CMK (cell line): ENCODE measurements at places on chromosomes 16 and 17.

DNA sequence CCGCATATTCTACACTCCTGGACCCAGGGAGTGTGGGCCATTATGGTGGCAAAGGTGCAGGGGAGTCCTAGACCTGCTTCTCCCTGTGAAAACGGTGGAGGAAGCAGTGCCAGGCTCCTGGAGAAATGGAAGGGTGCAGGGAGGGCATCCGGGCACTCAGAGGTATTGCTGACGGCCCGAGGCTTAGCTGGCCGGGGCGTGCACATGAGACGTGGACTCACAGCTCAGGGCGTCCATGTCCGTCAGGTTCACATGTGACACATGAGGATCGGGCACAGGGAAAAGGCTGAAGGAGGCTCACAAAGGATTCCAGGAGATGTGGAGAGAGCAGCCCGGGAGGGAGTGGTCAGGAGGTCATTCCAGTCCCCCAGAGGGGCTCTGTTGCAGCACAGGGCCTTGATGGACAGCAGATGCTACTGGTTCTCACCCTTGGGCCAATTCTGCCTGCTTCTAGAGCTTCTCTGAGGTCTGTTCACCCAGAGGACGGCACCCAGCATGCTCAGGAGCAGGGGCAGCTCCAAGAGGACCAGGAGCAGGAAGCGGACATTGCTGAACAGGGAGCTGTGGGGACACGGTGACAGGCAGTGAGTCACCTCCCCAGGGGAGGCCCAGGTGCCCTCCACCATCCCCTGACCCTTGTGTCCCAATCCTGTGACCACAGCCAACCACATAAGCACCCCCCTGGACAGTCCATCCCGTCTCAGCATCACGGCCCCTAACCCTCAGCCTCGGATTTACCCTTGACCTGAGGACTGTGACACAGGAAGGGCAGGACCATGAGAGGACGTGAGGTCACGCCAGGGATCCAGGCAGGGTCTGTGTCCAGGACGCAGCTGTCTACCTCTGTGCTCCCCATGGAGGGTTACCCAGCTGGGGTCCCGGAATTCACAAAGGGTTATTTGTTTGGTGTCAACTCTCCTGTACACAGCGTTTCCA is 4.5 kb downstream of the CD300C start:
- DNase-seq: no peak

DNA sequence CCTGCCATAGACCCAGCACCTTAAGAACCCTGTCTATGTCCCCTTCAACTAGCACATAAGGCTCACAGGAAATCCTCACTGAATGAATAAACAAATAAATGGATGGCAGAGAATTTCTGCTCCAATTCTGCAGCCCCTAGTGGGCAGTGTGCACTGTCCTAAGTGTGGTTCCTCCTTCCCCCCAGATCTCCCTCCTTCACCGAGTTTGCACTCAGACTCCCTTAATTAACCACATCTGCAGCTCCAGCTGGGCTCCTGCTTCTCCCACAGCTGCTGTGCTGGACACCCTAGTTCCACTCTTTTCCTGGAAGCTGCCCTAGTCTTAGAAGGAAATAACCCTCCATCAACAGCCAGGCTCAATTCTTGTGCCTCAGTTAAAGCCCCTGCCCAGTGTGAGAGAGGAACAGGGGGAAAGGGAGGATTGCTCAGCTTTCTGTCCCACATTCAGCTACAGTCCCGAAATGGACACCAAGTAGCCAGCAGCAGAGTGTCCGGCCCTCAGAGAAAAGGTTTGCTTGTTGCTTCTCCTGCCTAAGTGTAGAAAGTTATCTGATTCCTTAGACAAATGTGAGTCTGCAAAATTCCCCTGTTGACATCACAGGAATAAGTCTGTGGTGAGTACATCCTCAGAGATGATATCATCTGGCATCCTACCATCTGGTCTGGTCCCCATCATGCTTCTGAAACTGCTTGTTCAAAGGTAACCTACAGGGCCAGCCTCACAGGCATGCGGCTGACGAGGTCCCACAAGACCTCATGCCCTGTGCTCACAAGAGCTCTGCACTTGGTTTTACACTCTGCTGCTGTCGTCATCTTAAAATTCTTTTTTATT is 12.3 kb downstream of the LRRC3C start:
- DNase-seq: no peak

DNA sequence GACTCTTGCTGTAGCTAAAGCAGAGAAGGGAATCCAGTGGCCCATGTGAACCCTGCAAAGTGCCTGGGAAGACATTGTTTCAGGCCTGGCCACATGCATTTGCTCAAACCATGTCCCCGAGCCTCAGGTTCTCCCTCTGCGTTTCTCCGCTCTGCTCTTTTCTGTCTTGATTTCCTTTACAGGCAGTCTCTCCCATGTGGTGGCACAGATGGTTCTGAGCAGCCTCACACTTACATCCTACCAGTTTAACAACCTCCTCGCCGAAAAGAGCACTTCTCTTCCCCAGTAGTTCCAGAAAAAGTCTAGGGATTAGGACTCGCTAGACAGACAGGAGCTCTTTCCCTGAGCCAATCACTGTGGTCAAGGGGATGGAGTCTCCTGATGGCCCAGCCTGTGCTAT is 28.3 kb upstream of the MYH10 start:
- DNase-seq: no peak

DNA sequence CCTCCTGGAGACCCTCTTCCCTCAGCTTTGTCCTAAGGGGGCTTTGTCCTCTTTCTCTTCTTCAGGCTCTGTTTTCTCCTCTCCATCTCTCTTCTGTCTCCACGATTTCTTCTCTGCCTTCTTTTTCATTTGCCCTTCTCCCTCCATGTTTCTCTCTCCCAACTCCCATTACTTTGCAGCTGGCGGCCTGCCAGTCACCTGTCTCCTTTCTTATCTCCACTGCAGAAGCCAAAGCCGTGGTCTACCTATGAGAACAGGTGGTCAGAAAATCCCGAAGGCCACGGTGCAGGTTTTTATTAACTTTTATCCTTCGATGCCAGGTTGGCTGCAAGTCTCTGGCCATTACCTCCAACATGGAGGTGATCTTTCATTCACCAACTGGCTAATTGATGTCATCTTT is 45.1 kb downstream of the FZD2 start:
- DNase-seq: no peak

DNA sequence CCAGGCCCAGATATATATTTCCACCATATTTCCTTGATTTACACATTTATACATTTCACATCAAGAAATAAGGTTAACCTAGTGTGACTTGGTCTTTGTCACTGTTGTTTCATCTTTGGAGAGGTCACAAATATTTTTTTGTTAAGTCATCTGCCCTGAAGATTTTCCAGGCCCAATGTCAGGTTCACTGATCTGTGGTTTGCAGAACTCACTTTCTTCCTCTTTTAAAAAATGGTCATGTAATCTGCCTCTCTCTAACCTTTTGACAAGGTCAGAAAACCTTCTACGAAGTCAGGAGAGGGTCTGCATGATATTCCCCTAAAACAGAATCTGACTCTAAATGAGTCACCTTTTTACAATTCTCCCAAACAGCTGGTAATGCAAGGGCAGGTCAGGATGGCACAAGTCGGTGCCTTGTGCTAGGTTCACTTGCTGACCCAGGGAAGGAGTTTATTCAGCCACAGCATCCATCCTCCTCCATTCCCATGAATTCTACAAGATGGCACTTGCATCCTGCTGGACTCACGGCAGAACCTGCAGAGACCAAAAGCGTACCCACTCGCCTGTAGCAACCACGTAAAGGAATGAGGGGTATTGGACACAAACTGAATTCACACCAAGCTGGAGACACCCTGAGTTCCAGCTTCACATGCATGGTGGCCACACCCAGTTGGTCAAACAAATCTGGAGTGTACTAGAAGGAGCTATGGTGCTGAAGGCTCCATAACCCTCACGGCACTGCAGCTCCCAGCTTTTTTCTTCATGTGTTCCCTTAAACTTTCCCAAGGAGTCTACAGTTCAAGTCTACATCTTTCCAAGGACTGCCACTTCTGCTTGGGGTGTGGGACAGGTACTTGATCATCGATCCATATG is 1.6 kb upstream of the KIAA0513 start:
- DNase-seq: no peak

DNA sequence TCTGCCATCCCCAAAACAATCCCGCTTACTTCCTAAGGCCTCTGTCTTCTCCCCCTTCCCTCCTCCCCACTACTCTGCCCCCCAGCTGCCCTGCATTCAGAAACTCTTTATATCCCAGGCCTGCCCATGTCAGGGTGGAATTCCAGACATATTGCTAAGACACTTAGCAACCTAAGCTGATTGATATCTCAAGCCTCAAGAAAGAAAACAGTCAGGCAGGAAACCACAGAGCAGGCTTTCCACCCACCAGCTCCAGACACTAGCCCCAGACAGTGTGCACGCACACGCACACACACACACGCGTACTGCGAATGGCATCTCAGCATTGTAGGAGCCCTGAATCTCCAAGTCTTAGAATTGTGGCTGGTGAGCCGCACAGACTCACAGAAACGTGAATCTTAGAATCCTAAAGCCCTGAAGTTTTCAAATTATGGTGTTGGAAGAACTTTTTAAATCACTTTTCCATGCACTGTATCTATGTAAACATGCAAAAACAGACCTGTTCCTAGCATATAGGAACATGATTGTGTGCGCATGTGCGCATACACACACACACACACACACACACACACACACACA is 8.8 kb upstream of the LPCAT2 start:
- no peak for DNase-seq

GRCh38 chr17:78771758-78772382 is 10.2 kb downstream of the CYTH1 start:
- no peak for DNase-seq

DNA sequence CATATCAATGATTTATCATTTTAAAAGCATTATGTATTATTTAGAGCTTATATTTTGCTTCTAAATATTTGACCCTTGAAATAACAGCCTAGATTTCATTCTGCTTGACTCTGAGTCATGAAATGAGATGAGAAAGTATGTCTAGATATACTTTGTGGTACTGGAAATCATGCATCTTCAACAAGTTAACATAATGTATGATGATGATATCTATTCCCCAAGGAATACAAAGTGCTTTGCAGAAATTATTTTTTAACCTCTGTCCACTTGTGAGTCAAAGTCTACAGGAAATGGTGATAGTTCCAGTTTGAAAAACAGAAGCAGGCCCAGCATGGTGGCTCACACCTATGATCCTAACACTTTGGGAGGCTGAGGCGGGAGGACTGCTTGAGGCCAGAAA is 36.1 kb downstream of the GOSR1 start:
- DNase-seq: no peak

DNA sequence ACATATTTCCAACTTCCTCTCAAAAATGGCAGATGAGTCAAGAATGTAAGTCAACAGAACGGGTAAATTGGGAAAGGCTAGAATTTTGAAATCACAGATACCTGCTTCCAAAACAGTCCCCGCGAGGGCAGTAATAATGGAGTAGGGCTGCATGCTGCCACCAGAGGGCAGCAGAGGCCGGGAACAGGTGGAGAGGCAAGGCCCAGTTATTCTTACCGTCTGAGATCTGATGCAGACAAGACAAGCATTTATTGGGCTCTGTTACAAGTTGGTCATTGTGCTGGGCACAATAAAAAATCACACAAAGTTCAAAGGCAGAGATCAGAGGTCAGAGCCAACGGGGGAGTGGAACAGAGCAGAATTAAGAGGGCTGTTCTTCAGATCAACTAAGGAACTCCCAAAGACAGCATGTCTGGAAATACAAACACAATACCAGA is 8.8 kb upstream of the MLKL start:
- DNase-seq: peak; percentile 58
